ENCODE measurements at places on chromosomes 16 and 17.

DNA sequence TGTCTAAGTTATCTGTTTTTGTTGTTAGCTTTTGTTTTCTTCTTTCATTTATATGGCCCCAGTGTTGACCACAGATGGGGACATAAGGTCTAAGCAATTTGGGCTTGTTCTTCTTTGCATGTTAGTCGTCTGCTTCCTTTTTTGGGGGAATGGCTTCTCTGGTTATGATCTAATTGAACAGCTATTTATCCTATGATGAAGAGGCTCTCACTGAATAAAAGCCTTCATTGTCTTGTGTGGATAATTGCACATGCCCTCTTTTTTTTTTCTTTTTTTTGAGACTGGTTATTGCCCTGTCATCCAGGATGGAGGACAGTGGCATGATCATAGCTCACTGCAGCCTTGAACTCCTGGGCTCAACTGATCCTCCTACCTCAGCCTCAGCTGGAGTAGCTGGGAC, 13.7 kb downstream of the SMARCE1 start:
- no peak for DNase-seq

- DNase-seq: no peak
These were observed 726 bp upstream of the SETD1A start for GRCh38 chr16:30956601-30957455.

DNA sequence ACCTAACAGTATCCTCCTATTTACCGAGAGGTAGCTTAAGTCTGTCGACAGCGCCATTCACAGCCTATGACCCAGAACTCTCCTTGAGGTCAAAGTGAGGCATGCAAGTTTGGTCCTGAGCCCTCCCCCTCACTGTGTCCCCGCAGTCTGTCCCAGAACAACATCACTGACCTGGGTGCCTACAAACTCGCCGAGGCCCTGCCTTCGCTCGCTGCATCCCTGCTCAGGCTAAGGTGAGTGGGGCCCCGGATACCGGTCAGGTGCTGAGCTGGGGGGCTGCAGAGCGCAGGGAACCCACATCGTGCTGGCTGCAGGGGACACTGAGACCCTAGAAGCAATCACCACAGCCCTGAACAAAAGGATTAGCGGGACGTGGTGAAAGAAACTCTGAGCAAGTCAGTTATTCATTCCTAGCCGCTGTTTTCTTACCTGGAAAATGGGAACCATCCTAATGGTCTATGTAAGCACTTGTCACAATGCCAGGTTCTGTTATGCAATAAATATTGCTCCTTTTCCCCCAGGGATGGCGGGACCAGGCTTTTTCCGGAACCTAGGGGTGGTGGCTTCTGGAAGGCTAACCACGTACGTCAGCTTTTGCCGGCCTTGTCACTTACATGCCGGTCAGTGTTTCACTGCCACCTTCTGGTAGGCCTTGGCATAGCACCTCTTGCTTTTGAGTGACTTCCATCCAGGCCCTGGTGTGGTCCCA, 23.8 kb downstream of the DEXI start:
- DNase-seq: peak; percentile 86

DNA sequence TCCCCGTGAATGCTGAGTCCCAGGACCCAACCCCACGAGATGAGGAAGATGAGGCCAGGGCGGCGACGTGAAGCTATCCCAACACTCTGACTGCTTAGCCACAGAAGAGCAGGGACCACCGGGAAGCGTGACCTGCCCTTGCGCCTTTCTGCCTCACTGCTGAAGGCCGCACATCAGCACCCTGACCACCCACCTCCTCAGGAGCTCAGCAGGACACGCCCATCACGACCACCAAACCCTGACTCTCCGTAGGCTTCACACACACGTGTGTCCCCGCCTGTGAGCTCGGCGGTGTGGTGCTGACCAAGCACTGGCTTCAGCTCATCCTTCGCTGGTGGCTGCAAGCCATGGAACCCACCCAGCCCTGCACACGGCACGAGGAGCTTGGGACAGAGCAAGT, 97.8 kb downstream of the ZNF778 start:
- DNase-seq: no peak

DNA sequence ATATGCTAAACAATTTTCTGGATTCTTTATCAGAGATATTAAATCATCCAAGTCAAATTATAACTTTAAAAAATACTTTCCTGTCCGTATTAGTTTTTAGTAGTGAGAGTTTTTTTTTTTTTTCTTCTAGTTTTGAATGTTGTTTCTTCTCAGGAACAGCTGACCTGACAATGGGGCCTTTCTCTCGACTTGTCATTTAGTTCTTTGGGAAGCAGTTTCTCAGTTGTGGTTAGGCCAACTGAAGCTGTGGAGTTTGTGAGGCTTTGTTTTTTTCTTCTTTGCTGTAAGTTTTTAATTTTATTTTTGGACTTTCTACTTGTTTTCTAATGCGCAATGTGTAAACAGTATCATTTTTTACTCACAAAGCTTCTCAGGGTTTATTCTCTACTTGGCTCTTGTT, 140.8 kb downstream of the FTO start:
- no peak for DNase-seq
